NCI-H1092 (cell line): ENCODE measurements at places on chromosomes 3 and 15.

DNA sequence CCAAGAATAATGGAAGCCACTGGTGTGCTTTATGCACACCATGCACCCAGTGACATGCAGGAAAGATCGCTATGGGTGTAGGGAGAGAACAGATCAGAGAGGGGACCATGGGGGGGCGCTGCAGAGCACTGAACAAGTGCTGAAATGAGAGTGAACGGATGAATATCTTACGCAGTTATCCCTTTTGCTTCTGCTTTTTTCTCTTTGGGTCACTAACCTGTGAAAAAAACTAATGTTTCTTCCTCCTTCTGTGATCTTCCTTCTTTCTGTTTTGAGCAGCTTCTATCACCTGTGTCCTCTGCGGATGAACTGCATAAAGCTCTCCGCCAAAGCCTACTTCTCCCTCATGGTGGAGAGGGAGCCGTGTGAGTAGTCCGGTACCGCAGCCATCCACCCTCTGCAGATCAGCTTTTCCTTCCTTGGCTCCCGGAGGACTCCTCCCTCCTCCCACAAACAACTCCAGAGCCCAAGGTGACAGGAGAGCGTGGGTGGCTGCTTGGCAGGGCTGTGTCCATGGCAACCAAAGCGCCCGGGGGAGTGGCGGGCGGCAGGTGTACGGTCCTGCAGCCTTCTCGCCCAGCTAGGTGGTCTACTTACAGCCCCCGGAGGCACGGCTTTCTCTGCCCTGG is 106.2 kb downstream of the DGKG start:
- DNase-seq: no peak

DNA sequence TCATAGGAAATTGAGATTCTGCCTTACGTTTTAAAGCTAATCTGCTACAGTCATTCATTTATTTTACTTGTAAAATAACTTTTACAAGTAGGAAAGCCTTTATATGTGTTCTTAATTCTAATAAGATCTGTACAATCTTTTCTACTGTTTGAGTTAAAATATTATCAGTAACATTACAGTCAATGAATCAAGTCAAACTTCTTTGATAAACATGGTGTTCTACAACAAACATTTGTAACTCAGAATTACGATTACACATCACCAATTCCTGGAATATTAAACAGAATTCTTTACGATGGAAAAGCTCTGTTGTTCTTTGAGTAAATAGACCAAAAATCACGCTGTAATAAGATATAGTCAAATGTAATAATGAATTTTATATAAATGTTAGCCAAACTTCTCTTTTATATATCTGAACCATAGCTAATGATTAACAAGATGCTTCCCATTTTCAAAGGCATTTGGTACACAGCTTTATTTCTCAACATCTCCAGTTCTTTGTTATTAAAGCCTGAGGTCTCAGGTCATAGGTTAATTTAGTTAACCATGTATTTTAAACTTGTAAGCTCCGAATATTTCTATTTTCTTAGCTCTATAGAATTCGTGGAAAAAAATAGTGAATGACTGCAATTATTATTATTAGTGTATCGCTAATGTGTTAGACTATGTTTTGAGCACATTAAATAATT is 232.4 kb downstream of the NAALADL2 start:
- no peak for DNase-seq

DNA sequence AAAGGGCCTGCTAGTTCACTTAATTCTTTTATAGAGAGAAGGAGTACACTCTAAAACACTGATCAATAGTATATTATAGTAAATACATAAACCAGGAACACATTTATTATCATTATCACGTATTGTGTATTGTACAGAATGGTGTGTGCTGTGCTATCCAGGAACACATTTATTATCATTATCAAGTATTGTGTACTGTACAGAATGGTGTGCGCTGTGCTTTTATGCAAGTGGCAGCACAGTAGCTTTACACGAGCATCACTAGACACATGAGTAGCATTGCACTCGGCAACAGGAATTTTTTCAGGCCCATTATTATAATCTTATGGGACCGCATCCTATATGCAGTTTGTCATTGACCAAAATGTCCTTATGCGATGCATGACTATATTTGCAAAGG is 20.9 kb upstream of the MUC20 start:
- DNase-seq: no peak

GRCh38 chr15:98955961-98956723 is 51.5 kb downstream of the PGPEP1L start:
- DNase-seq: no peak

DNA sequence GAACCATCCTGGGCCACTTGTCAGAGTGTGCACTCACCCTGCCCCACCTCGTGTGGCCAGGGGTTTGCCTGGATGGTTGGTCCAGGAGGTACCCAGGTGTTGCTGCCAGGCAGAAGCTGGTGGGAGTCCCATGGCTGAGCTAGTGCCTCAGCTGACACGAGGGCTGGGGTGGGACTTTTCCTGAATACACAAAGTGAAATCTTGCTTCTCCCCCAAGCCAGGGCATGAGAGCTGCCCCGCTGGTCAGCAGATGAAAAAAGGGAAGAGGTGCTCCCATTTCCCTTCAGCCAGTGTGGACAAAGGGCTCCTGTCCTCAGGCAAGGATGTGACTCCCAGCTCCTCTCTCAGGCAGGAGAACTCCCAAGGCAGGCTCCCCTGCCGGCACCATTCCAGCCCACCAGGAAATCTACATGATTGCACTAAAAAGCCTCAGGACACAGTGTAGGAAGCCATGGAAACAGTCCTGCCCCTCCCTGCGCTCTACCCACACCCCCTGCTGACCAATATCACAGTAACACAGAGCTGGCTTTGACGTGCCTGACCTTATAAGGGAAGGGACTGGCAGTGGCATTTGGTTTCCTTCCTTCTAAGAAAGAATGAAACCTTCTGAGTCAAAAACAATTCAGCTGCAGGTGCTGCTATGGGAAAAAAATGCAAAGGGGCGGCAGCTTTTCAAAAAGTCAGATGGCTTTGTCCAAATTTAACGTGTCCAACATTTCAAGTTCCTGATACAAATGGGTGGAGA is 33.9 kb downstream of the MYO5C start:
- no peak for DNase-seq

DNA sequence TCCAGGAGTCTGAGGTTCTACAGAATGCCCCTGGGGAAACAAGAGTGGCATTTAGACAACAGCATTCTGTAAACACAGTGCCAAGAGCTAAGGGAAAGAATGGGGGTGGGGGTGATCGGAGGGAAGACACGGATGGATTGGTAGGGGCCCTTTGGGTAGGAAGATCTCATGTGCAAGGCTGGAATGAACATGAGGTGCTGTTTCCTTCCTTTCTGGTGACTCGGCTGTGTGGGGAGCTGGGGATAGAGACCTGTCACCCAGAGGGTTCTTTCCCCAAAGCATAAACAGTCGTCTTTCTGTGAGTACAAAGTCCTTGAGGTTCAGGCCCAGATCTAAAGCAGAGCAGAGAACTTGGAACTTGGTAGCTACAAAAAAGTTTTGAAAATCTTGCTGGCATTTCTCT is 11.7 kb downstream of the TPM1 start:
- no peak for DNase-seq

- no peak for DNase-seq
These were observed 381.4 kb upstream of the ONECUT1 start for GRCh38 chr15:53171571-53171970.

DNA sequence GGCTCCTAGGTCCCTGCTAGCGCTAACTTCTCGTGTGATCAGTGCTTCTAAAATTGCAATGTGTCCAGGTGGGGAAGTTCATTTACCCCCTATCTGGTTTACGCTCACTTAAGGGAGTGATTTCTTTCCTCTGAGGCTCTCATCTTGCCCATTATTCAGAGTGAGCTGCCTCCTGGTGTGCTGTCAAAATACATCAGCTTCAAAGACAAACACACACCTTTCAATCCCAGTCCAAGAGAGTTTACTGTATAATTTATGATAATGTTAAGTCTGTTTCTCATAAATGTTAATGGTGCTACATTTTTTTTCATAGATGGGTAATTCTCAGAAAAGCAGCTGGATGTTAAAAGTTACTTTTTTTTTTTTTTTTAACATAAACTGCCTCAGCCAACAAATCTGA is 112.3 kb downstream of the RORA start:
- no peak for DNase-seq

- no peak for DNase-seq
These were observed 155.7 kb downstream of the LPP start for GRCh38 chr3:188309437-188310269.

GRCh38 chr15:75732809-75733451 is 20.3 kb upstream of the CSPG4 start:
- peak; percentile 14 for DNase-seq

DNA sequence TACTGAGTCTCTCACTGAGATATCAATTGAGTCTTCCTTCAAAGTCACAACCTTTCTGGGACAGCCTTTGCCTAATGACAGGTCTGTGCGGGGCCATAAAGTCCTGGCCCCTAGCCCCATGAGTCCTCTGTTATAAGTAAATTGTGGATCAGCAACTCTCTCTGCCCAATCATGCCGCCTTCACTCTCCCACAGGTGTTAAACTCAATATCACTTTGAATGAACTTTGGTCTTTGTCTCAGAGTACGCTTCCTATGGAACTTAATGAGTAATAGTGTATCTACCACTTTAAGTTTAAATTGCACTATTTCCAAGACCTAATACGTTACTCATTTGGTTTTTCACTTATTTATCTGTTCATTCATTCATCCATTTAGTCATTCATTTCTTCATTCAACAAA is 826.4 kb downstream of the TUSC7 start:
- no peak for DNase-seq

GRCh38 chr3:23740517-23740965 is 65.2 kb upstream of the UBE2E1 start:
- no peak for DNase-seq

DNA sequence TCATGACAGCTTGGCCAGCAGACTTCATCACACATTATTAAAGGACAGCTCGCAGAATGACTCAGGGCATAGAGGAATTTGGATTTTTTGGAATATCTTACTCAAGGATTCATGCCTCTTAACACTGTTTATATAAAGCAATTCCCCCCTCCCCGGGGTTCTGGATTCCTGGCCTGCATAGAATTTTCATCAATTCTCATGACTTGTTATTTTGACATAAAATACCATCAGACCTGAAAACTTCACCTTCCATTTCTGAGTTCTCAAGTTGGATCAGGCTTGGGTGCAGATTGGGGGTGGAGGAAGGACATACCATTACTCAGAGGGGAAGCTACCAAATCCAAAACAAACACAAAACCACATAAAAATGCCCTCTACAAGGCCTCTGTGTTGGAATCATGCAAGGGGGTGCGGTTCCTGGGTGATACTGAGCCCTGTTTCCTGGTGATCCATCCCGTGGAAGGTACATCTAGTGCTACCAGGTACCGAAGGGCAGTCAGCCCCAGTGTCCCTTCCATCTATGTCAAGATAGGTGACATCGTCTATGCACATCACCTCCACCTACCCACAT is 95.3 kb downstream of the DAPK2 start:
- DNase-seq: no peak

- no peak for DNase-seq
These were observed 18.4 kb upstream of the LRRK1 start for GRCh38 chr15:100900795-100901169.

DNA sequence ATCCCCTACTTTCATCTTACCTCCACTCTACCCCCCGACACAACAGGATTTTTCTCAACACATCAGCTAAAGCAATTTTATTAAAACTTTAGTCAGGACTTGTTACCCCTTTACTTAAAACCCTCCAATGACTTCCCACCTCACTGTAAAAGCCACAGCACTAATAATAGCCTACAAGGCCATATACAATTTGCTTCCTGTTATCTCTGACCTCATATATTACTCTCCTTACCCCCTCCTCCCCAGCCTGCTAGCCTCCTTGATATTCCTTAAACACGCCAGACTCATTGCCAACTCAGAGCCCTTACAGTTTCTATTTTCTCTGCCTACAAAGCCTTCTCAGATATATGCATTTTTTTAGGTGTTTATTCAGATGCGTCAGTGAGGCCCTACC is 54.4 kb downstream of the DCUN1D1 start:
- DNase-seq: no peak

DNA sequence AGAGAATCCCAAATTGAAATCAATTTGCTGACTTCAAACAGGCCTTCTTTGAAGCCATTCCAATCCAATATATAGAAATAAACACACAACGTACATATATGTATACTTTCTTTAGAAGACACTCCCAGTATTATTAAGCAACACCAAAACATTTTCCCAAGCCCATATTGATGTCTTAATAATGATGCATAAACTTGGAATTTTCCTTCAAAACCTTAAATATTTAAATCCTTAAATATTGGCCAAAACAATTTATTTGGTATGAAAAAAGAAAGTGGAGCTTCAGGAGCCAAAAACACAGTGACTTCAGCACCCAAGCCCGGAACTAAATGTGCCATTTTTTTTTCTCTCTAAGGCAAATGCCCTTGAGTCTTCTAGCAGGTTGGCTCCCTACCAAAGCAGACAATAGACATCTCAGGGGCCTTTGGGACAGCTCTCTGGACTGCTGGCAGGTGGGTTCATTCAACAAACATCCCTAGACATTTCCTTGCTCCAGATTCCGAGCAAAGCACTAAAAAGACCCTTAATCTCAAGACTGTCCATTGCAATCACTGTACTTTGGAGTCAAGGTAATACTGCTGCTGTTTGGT is 384.7 kb downstream of the NTRK3 start:
- DNase-seq: no peak

GRCh38 chr3:153602801-153603200 is 440.8 kb downstream of the RAP2B start:
- no peak for DNase-seq

GRCh38 chr15:80570553-80570952 is 124.6 kb upstream of the ABHD17C start:
- DNase-seq: no peak

GRCh38 chr3:182904164-182904563 is 76.2 kb downstream of the DCUN1D1 start:
- no peak for DNase-seq

DNA sequence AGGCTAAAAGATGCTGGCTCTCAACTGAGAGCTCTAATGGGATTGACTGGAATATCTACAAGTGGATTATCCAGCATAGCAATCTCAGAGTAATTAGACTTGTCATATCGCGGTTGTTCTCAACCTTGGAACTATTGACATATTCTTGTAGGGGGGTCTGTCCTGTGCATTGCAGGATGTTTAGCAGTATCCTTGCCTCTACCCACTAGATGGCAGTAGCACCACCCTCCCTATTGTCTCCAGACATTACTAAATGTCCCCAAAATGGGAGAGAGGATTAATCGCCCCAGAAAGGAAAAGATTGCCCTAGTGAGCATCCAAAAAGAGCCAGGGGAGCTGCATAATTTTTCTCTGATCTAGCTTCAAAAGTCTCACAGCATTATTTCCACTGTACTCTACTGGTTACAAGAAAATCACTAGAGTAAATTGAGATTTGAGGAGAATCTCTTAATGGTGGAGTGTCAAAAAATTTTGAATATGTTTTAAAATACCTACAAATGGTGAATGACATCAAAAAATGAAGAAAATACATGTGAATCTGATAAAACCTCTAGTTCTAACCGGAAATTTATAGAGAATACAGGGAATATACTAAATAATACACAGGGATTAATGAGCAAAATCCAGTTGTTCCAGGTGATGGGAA is 388.2 kb upstream of the AGTR1 start:
- DNase-seq: no peak

DNA sequence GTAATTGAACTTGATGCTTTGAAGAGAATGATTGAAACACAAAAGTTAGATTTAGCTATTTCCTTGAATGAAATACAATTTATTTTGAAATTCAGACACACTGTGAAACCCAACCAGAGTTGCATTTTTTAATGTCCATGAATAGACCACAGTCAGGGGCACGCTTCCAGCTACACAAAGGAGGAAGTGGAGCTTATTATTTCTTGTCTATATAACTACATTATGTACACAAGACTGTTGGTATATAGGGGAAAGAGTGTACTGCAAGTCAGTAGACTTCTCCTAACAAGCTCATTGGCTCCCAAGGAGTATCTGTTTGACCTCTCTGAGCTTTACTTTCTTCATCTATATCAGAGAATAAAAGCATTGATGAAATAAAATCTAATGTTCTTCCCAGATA is 326.2 kb downstream of the RYR3 start:
- DNase-seq: no peak
